Naive thymus-derived CD8-positive, alpha-beta T cell (primary cell): ENCODE measurements at places on chromosomes 7 and 10. TPM values are rescaled to one million over a fixed set of nuclear protein-coding genes. Genes with fewer than 3 reads are reported as not detected.

The CNNM1 gene
- total RNA-seq: 0.49 TPM

The ZDHHC16 gene
- total RNA-seq: 29.3 TPM

- no peaks in the 10 kb centered on the region for H3K36me3 ChIP-seq
- H3K4me1 ChIP-seq: no peaks in the 10 kb centered on the region
- H3K27ac ChIP-seq: no peak overlapping the region
- no peaks in the 10 kb centered on the region for H3K27me3 ChIP-seq
- DNase-seq: no peak
Measured at GRCh38 chr7:71860572-71860971, 551.6 kb downstream of the CALN1 start.

The TAS2R3 gene
- total RNA-seq: 4.6 TPM

The CAMK2G gene
- 61.7 TPM for total RNA-seq
